ENCODE measurements at places on chromosomes 16 and 17. TPM values are rescaled to one million over a fixed set of nuclear protein-coding genes. Genes with fewer than 3 reads are reported as not detected.

The ACSM2B gene
- total RNA-seq = not detected

The EPOP gene
- total RNA-seq = 9.3 TPM

The TPSG1 gene
- total RNA-seq = not detected

The RGS11 gene
- total RNA-seq = not detected

The CES5A gene
- not detected for total RNA-seq

All from activated naive CD4-positive, alpha-beta T cell treated with anti-CD3 and anti-CD28 coated beads, Interleukin-2, amount 10 ng/mL, durations not matched to agents 5 hours and 36 hours (primary cell).